EH (cell line): ENCODE measurements at places on chromosomes 12 and 14.

DNA sequence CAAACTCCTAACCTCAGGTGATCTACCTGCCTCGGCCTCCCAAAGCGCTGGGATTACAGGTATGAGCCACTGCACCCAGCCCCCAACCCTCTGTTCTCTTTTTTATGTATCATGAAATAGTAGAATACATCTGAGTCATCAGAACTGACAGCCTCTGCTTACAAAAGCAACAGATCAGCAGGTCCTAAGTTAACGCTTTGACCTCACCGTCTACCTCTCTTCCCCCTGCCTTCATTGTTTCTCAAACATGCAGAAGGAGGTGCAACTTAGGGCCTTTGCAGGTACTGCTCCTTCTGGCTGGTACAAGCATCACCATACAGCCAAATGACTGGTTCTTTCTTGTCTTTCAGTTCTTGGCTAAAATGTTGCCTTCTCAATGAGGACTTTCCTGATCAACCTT, 249.2 kb downstream of the PAWR start:
- DNase-seq = no peak

DNA sequence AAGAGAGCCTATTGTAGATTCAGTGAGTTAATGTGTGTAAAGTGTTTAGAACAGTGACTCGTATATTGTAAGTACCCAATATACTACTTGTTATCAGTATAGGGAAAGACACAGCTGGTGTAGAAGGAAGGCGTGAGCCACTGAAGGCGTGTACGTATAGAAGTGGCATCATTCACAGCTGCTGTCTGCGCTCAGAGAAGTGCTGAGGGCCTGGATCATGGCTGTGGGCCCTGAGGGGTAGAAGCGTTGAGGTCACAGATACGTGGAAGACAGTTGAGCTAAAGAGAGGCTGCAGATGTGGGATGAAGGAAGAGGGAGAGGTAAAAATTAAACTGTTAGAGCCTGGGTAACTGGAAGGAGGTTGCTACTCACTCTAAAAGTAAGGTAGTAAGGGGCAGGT, 5.9 kb downstream of the C12orf75 start:
- no peak for DNase-seq

- DNase-seq = peak; percentile 10
Measured at GRCh38 chr14:28758885-28759652, 7.5 kb upstream of the FOXG1 start.

GRCh38 chr12:52149182-52149641, 42.6 kb downstream of the KRT80 start:
- no peak for DNase-seq

DNA sequence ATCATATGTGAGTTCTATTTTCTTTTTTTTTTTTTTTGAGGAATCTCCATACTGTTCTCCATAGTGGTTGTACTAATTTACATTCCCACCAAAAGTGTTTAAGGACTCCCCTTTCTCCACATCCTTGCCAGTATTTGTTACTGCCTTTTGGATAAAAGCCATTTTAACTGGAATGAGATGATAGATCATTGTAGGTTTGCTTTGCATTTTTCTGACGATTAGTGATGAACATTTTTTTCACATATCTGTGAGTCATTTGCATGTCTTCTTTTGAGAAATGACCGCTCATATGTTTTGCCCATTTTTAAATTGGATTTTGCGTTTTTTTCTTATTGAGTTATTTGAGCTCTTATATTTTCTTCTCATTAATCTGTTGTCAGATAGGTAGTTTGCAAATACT, 394.8 kb downstream of the LRFN5 start:
- DNase-seq = no peak

DNA sequence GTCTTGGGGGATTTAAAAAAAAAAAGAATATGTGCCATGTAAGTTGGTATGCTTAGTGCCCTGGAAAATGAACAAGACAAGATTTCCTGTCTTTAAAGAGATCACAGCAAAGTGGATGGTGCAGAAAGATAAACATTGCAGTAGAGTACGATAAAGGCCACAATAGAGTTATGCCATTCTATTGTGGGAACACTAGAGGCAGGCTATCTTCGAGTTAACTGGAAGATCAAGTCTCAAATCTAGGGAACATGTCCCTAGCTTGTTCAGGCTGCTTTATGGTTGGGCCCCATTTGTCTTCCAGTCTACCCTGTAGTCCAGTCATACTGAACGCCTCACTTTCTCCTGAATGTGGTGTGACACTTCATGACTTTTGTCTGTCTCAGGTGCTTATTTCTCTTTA, 18.7 kb upstream of the CCT2 start:
- no peak for DNase-seq

- DNase-seq = no peak
Measured at GRCh38 chr14:92539875-92540274, 26.3 kb downstream of the RIN3 start.

DNA sequence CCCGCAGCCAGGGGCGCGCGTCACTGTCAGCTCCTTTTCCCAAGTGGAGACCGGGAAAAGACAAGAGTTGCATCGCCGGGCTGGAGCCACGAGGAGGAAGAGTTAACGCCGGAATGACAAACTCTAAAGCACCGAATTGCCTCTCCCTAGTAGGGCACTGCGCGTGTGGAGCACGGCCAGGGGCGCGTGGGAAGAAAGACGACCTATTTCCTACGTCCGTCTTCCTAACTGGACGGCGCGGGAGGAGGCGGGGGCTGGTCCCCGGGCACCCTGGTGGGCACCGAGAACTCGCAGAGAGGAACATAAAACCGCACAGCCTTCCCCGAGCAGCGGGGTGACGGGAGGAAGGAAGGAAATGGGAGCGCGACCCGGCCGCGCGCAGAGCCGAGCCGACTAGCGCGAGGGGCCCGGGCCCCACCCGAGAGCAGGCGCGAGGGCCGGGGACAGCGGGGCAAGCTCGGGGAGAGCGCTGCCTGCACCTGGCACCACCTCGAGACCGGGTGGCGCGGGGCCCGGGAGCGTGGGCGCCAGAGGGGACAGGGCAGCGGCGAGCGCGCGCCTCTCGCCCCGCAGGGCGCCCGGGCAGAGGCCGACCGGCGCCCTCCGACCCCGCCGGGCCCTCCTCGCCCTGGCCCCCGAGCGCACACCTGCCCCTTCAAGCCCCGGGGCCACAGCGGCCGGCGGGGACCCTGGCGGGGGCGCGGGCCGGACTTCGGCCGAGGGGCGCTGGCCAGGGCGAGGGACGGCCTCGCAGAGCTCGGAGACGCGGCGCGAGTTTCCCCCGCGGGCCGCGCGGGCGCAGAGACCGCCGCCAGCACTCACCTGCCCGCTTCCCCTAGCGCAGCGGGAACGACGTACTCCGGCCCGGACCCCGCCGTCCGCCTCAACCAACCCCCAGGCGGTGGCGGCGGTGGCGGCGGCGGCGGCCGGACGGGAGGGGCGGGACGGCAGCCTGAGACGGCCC, at the start of gene SETD3:
SETD3 (minus strand) TSS at position 954 of the 964 bp plus-strand sequence. CDS start 15,054 bp downstream, outside the sequence.
- peak; percentile 79 for DNase-seq

DNA sequence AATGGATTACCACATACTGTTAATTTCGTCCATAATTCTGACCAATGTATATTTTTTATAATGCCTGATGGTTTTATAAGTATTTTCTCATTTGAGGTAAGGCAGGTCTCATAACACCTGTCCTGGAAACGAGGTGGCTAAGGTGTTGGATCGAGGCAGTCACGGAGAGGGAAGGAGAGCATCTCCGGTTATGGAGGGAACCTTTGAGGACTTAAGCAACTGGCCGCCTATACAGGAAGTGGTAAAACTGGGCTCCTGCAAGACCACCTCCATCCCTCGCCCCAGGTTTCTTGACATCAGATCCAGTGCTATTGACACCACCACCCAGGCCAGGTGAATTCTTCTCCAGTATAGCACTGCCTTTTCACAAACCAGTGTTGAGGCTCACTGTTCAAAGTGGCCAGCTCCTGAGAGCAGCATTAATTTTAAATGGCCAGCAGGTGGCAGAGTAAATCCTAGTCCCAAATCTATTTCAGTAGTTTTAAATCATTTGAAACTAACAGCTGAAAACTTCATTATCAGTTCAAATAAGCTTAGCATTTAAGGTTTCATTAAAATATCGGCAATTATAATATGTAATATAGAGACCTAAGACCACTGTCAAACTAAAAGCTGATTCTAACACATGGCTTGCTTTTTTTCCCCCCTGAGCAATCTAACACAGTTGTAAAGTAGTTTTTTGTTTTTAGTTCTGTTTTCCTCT, 100.8 kb downstream of the PPM1A start:
- peak; percentile 57 for DNase-seq

DNA sequence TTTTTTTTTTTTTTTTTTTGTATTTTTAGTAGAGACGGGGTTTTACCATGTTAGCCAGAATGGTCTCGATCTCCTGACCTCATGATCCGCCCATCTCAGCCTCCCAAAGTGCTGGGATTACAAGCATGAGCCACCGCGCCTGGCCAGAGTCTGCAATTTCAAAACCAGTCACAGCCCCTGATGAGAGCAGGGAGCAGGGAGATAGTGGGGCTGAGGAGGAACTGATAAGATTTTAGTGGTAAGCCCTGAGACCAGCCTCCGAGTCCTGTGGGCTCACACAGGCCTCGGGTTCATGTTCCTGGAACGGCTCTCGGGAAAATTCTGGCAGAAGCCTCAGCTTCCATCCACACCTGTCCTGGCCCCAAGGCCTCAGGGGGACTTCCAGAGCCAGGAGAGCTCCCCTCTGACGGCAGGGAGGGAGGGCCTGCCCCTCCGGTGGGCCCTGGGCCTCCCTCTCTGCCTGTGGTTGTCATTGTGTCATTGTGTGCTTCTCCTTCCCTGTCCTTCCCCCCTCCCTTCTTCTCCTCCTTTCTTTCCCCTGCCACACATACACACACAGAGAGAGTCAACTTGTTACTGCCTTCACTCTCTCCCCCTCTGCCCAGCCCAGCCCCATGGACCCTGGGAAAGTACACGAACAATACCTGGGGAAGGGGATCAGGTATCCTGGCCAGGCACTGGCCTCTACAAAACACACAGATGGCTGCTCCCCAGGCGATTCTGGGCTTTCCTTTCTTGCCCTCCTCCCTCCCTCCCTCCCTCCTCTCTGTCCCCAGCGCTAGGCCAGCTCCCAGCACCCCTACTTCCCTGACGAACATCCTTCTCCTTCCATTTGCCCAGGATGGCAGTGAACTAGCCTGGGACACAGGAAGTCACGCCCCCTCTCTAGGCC, 294.1 kb downstream of the DPF3 start:
- DNase-seq = no peak

- no peak for DNase-seq
Measured at GRCh38 chr12:89846473-89847055, 137.9 kb upstream of the ATP2B1 start.

DNA sequence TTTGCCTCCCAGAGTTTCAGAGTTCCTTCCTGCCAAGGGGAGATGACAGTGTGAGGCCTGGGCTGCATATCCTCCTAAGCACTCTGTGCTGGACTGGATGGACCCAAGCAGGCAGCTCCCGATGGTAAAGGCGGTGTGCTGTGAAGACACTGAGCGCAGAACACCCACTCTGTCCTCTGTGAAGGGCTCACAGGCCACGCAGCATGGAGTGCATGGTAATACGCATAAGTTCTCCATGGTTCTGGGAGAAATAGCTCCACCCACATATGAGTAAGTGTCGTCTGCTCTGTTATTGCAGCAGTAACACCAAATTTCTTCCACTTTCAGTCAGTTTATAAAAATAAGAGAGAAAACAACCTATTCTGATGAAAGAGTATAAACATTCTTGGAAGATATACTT, 55.8 kb downstream of the TMEM30B start:
- DNase-seq = no peak

DNA sequence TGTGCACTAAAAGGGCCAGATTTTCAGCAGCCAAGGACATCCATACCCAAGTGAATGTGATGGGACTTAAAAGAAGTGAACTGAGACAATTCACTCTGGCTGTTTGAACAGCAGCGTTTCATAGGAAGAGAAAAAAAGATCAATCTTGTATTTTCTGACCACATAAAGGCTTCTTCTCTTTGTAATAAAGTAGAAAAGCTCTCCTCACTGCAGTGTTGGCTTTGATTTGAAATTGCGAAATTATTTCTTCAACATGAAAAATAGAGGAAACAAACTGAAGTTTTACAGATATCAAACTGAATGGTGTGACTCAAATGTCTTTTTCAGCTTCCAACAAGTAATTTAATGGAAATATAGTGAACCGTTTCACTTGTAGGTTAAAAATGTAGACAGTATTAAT, 11.3 kb upstream of the KCNMB4 start:
- DNase-seq = no peak

DNA sequence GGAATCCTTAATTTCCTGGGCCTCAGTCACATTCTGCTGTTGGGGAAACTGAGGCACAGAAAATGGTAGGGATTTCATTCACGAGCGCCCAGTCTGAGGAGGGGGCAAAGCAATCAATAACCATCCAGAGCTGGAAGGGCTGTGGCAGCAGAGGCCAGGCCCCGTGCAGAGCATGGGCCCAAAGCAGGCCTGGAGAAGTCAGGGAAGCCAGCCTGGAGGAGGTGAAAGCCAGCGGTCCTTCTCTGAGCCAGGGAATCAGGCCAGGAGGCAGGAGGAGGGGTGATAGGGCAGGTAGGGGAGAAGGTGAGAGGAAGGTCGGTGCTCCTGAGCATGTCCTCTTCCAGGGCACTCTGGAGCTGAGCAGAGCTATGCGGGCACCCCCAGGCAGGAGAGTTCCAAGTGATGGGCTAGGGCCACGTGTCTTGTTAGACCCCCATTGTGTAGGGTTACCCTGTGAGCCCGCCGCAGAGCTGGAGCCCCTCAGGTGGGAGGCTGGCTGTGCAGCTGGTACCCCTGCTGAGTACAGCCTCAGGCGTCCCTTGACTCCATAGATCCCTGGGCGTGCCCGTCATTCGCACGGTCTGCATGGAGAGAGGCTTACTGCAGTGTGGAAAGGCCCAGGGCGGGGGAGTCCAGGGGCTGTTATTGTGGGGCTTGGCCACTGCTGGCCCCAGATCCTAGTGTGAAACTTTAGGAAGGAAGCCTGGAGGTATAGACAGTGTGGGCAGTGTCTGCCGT, 4.8 kb downstream of the TNFAIP2 start:
- no peak for DNase-seq

DNA sequence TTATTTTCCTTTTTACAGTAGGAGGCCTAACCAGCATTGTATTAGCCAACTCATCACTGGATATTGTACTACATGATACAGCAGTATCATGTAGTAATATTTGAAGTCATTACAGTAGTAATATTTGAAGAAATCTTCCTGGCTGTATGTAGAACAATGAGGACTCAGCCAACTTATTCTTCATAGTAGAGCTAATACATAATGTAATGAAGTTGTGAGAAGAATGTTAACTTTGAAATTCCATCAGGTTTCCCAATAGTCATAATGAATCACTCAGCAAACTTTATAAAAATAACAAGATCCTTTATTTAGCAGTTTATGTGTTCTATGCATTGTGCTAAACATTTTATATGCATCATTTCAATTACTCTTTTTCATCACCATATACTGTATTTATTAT, 61.8 kb downstream of the LRRK2 start:
- DNase-seq = no peak

GRCh38 chr12:123992118-123992825, 19.3 kb downstream of the ZNF664 start:
- DNase-seq = peak; percentile 6

GRCh38 chr12:49877066-49877465, 26.6 kb downstream of the FAIM2 start:
- DNase-seq = no peak
